Sciatic nerve (tissue), 2 donors: ENCODE measurements at places on chromosomes 2 and 18.

- no peak for DNase-seq
Observed at GRCh38 chr18:22964116-22964515, 31.0 kb downstream of the RBBP8 start.

DNA sequence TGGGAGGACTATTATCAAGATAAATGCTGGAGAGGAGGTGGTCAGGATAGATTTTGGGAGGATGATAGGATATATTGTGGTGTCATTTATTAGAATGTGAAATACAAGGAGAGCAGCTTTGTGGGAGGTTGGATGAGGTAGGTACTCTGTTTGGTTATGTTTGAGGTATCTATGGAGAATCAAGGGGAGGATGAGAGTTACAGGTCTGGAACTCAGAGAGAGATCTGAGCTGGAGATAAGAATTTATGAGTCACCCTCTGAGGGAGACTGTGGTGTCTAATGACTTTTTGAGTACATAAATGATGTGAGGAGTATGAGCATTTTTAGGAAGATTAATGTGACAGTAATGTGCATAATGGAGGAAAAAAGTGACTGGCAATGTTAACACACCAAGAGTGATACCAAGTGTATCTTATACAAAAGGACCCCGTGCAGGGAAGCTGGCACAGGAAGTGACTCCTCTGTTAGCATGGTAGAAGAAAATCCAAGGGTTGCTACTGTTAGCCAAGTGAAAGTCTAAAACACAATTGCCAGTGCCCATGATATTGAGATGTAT is 48.2 kb downstream of the CRIM1 start:
- DNase-seq: no peak

DNA sequence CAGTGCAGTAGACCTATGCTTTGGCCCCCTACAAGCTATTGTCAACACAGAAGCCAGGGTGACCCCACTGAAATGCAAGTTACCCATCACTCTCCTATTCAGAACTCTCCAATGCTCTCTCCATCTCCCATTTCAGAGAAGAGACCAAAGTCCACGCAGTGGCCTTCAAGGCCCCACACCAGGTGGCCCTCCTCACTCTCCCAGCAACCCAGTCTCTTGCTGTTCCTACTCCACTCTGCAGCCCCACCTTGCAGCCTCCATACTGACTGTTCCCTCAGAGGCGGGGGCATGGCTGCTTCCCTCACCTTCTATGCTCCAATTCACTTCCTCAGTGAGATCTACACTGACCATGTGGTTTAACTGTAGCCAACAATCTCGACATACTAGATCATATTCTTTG is 313.3 kb downstream of the CELF4 start:
- no peak for DNase-seq

DNA sequence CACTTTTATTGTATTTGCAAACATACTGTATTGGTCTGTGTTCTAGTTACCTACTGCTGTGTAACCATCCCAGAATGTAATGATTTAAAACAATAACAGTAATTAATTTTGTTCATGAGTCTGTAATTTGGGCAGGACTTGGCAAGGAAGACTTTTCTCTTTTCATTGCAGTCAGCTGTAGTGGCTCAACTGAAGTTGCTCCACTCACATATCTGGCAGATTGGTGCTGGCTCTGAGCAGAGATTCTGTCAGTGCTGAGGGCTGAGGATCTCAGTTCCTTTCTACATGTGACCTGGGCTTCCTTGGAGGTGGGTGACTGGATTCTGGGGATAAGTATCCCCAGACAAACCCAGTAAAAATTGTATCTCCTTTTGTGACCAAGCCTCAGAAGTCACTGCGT is 26.6 kb downstream of the PTPN4 start:
- no peak for DNase-seq

- no peak for DNase-seq
Observed at GRCh38 chr2:238567067-238567855, 140.5 kb downstream of the ASB1 start.

DNA sequence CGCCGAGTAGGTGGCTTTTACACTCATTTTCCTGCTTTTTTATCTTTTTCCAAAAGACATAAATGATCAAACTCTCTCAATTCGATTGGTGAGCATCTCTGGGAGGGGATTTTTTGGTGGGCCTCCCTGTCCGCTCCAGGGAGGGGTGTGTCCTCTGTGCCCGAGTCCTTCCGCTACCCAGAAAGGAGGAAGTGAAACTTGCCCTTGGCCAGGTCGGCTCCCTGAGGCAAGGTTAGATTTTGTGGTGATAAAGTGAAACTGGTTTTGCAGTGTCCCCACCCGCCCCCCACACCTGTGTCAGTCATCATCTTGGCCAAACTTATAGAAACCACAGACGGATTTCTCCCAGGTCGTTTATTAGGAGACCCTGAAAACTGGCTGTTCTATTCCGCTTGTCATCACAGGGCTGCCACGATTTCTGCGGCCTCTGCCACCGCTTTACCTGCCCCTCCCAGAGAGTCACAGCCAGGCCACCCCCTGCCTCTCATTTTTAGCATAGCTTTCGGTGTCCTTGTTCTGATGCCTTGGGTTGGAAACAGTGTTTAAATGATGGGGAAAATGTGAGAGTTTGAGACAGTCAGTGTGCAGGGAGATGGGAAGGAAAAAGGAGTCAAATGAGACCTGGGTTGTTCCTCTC is 93.6 kb downstream of the SH3BP4 start:
- DNase-seq: no peak

DNA sequence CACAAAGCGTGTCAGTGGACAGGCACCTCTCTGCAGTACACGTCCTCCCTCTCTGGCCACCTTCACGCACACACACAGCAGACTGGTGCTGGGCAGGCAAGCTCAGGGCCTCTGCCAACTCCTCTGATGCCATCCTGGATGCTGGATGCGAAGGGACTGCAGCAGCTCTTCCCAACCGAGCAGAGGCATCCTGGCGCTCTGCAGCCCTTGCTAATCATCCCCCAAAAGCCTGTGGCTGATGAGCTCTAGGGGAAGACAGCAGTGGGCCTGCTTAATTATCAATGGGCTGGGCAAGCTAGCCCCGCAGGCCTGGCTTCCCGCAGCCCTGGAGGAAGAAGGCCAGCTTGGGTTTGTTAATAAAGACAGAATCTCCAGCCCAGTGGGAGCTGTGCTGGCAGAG is 71.3 kb upstream of the TEX51 start:
- DNase-seq: no peak

GRCh38 chr2:69603146-69603743 is 40.3 kb downstream of the AAK1 start:
- DNase-seq: no peak

- DNase-seq: no peak
Observed at GRCh38 chr2:113050921-113051895, 1.5 kb downstream of the IL36B start.

DNA sequence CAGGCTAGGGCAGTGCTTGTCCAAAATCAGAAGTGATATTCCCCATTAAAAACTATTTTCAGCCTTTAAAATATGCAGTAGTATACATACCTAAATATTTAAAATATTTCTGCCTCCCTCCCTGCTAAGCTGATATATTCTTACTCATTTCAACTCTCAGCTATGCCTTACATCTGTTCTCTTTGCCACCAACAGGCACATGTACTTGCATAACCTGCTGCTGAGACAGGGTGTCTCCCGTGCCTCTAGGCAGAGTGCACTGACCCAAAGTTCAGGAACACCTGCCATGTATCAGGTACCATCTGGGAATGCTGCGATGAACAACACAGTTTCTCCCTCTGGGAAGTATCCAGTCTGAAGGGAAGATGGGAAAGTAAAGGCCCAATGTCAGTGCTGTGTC is 91.7 kb downstream of the STK39 start:
- DNase-seq: no peak

DNA sequence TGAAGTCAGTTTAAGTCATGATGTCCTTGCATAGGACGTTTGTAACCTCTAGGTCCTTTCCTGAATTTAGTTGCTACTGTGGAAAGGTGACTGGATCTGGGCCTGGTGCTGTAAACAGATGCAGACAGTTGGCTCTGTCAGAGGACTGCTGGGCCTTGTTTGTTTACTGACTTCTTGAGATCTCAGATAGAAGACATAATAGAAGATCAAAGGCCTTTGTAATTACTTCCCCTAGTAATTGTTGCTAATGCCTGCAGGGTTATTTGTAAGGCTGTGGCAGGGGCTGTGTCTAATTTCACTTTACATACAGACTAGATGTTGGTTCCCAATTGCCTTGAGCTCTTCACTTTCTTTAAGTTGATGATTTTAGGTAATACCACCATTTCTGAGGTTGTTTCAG is 42.5 kb downstream of the LYPD6B start:
- no peak for DNase-seq

DNA sequence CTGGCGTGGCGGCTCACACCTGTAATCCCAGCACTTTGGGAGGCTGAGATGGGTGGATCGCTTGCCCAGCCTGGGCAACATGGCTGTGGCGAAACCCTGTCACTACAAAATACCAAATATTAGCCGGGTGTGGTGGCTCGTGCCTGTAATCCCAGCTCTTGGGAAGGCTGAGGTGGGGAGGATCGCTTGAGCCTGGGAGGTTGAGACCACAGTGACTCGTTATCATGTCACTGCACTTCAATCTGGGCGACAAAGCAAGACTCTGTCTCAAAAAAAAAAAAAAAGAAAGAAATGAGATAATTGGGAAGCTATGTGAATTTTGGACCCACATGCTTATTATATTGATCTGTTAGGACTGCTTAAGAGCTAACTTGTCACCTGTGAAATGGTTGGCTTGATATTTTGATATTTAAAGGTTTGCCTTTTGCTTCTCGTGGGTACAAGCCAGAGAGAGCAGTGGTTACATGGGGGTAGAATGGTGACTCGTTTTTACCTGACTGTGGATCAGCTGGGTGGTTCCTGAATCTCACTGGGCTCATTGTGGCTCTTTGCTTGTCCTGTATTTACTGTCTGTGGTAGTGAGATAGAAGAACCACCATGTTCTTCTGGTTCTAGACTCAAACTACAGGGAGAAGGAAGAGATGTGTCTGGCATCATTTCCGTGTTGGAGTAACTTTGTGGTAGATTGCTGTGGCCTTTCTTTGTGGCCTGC is 28.9 kb downstream of the ZNF532 start:
- no peak for DNase-seq

DNA sequence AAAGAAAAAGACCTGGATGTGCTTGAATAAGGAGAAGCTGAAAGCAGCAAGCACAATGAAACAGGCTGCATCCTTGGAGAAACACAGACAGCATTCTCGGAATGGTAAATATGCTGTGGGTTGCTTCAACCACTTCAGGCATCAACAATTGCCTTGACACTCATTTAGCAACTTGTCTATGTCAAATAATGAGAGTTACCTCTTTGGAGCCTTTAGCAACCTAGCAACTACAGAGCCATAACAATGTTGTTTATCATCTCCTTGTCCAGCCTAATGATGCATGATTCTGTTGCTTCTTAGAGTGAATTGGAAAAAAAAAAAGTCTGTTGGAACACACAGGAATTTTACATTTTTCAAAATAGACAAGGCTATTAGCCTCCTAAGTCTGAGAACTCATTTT is 410.6 kb downstream of the PIK3C3 start:
- no peak for DNase-seq

- DNase-seq: peak; percentile 61
Observed at GRCh38 chr18:26546875-26547645, 1.3 kb downstream of the KCTD1 start.

- no peak for DNase-seq
Observed at GRCh38 chr2:211033765-211034164, 477.4 kb downstream of the CPS1 start.

DNA sequence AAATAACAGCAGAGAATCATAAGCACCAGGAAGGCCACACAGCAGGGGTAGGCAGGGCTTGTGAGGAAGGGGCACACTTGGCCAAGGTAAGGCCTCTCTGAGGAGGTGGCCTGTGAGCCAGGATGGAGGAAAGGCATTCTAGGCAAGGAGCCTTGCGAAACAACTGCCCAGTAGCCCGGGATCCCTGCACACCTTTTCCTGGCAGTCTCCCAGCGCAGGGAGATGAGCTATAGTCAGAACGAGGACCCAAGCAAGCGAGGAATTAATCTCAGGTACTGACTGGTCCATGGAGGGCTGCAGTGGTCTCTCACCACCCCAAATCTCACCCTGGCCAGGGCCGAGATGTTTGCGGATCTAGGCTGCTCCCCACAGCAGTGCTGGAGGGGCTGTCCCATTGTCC is 64.9 kb upstream of the STPG4 start:
- DNase-seq: no peak

DNA sequence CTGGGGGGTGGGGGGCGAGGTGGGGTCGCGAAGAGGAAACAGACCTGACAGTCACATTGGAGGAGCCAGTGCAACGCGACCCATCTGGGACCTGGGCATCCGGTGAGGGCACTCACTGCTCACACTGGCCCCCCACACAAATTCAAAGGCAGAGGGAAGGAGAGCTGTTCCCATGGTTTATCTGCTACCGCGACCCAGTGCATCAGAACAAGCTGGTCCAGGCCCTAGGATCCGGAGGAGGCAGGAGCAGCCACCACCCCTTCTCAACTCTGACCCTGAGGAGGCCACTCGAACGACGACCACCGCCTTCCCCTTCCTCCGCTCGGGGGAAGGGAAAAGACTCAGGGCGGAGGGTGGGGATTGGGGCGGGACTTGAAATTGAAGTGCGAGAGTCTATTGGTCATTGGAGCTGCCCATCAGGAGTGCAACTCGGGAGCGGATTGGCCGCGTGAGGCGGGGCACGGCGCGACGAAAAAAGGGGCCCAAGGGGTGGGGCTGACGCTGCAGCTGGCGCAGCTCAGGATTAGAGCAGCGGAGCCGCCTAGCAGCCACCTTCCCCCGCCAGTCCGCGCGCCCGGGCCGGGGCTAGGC is at the start of gene CDK5R2:
Gene CDK5R2, plus strand, starts transcription at position 526 of the 591 bp plus-strand sequence. CDS start 155 bp downstream, outside the sequence.
- peak; percentile 75 for DNase-seq

GRCh38 chr2:108378851-108379250 is 1.1 kb downstream of the SULT1C4 start:
- no peak for DNase-seq

DNA sequence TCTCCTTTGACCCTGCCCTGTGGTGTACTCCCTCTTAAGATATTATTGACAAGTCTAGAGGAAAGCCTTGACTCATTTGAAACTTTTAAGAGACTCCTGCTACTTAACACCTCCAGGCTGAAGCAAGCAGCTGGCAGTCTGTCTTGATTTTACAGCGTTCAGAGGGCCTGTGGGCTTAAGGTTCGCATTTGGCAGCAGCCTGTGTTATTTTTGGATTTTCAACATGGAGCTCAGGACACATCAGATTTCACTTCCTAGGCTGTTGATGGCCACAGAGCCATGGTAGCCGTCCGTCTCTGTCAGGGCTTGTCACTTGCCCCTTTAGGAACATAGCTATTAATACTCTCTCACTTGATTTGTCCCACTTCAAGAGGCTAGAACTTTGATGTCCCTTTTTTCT is 73.6 kb downstream of the VWA3B start:
- DNase-seq: no peak

DNA sequence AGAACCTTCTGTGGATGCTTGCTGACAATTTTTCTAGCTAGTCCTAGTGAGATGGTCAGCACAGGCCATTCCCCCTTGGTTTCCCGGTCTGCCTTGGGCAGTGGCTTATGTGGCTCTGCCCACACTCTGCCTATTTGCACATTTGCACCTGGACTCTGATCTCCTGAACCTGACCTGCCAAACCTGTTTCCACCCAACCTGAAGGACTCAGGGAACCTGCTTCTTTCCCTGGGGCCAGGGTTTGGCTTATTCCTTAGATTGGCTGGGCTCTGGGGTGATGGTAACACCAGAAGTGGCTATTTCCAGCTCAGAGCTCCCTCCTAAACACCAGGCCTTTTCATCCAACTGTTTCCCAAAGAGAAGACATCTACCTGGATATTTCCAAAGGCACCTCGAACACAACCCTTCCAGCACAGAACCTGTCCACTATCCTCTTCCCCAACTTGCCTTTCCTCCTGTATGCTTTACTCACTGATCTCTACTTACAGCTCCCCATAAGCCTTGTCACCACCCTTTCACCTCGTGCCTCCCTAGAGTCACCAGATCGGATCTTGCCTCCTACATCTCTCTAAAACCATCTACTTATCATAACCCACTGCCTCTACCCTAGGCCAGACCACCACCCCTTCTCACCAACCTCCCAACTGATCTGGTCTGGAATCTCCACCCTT is 5.8 kb upstream of the MTA3 start:
- no peak for DNase-seq
